ENCODE measurements at places on chromosomes 12 and 14. TPM values are rescaled to one million over a fixed set of nuclear protein-coding genes. Genes with fewer than 3 reads are reported as not detected.

PYGL gene
- 44.4 TPM for total RNA-seq

PLBD1 gene
- total RNA-seq: 11.5 TPM

CCDC184 gene
- not detected for total RNA-seq

SLC25A47 gene
- not detected for total RNA-seq

LIN7A gene
- total RNA-seq: 11.8 TPM

OTOGL gene
- total RNA-seq: 1.6 TPM

DTX1 gene
- total RNA-seq: 2.8 TPM

CLEC12A gene
- total RNA-seq: 0.41 TPM

WDR20 gene
- 46.4 TPM for total RNA-seq

KRT83 gene
- total RNA-seq: not detected

SYNE2 gene
- 105 TPM for total RNA-seq

ZNF268 gene
- 2.1 TPM for total RNA-seq

DAO gene
- total RNA-seq: not detected

KERA gene
- not detected for total RNA-seq
